ENCODE measurements at places on chromosomes 4 and X.

DNA sequence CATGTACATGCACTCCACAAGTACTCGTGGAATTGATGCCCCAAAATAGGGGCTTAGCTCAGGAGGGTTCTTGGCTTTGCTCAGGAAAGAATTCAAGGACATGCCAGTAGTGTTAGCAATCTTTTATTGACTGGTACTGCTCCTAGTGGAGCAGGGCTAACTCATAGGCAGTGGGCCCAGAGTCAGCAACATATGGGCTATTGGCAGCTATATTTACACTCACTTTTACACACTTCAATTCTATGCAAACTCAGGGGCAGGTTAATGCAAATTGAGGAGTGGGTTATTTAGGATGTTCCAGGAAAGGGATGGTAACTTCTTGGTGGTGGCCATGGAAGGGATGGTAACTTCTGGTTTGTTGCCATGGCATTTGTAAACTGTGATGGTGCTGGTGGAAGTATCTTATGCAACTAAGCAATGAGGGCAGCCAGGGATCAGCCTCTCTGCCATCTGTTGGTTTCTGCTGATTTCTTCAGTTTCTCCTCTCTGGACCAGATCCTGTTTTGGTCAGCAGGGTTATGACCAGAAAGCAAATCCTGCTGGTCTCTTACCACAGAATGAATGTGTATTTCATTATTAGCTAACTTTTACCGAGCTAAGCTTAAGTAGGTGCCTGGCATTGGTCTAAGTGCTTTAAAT lies 69.2 kb upstream of the FAT1 start:
- no peak for DNase-seq

GRCh38 chr4:9921326-9921725 lies 100.0 kb downstream of the SLC2A9 start:
- no peak for DNase-seq

DNA sequence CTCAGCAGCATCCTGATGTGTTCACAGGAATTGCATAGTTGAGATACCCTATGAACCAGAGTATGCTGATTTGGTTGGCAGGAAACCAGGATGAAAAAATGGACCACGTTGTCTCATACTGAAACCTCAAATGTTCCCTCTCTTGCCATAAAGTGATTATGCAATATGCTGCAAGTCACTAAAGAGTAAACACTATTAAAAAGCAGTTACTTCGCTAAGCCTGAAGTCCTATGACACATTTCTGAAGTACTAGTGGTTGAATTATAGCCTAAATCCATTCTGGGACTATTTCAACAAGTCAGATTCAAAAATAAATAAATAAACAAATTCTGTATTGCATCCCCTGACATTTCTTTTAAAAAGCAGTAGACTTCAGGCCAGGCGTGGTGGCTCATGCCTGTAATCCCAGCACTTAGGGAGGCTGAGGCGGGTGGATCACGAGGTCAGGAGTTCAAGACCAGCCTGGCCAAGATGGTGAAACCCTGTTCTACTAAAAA lies 106.0 kb upstream of the NAP1L5 start:
- DNase-seq: no peak

- no peak for DNase-seq
Observed at GRCh38 chr4:177041356-177041755, 248.6 kb upstream of the VEGFC start.

GRCh38 chr4:48944756-48945241 lies 38.2 kb upstream of the OCIAD2 start:
- DNase-seq: no peak

- DNase-seq: no peak
Observed at GRCh38 chr4:174628191-174628590, 105.9 kb upstream of the HPGD start.

DNA sequence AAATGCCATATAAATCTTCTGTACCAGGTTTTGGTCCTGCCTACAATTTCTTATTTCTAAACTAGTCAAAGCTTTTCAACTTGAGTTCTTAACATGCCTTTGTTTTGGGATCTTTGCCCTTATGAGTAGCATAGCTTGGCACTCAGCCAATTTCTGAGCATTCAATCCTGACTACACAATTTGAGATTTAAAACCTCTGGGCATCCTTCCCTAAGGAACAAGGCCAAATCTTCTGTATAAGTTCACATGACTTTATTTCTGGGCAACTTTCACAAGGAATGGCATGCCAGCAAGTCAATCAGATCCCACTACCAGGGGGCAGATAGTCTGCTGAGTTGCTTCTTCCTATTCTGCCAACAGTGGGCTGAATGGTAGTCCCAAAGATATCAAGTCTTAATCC lies 254.2 kb downstream of the ADAMTS3 start:
- DNase-seq: peak; percentile 28

GRCh38 chr4:69811166-69811565 lies 48.8 kb downstream of the SULT1E1 start:
- DNase-seq: no peak
